ENCODE measurements at places on chromosomes 3 and 15.

GRCh38 chr3:87313641-87314040 is 37.3 kb upstream of the POU1F1 start:
- DNase-seq, result no peak

DNA sequence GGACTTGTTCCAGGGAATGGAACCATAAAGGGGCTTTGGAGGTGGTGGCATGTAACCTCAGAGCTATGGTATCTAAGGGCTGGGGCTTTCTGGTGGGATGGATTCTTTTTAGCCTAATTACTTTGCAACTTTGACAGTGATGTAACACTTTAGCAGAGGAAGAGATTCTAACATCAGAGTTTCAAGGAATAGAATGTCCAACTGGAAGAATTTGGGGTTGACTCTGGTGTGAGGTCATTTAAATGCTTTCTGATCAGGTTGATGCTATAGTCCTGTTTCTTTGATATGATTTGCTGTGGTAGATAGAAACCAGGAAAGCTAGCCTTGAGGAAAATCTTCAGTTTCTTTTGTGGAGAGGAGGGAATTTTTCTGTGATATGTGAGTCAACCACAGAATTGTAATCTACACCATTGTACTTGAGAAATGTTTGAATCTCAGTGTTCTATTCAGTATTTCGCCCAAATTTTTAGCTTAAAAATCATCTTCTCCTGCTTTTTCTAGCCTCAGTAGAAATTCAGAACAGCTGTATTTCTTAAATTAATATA is 40.0 kb downstream of the ATP2C1 start:
- DNase-seq, result no peak

DNA sequence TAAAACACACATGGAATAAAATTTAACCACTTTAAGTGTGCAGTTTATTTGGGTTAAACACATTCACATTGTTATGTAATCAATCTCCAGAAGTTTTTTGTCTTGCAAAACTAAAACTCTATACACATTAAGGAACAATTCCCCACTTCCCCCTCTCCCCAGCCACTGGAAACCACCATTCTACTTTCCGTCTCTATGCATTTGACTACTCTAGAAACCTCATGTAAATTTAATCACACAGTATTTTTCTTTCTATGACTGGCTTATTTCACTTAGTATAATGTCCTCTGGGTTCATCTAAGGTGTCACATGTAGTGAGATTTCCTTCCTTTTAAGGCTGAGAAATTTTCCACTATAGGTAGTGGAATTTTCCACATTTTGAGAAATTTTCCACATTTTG is 568.7 kb upstream of the UBE2E2 start:
- no peak for DNase-seq

DNA sequence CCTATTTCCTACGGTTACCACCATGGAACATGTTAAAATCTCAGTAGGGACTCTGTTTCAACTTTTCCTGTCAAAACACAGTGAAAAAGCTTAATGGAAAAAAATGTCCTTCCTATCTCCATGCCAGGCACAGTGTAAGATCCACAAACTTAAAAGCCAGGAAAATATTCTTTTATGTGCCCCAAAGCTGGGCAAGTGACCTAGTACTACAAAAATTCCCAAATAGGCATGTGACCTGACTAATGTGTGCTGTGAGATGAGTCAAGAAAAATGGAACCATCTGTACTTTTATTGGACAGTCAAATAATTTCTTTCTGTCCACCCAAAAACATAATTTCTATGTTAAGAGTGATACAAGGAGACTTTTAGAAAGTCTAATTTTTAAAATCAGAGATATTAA is 406.0 kb downstream of the ZBTB20 start:
- no peak for DNase-seq

DNA sequence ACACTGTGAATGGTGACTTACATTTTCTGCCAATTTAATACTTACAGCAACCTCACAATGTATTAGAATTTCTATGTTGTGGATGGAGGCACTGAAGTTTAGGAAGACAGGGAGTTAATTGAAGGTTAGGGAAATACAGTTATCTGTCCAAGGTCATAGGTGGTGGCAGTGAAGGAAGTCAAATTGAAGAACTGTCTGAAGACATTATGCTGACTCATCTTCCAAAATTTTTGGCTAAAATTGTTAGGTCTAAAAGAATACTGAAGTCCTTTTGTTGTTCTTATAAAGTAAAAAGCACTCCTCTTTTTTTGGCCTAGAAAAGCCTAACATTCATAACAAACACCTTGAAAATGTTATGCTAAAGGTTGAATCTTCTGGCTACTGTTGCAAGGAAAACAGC is 27.7 kb downstream of the EMC4 start:
- no peak for DNase-seq

All from endothelial cell (in vitro differentiated cells).